ENCODE measurements at places on chromosomes 16 and 17.
A peak's percentile ranks its signal among the peaks of the same experiment; 100 is the strongest.

DNA sequence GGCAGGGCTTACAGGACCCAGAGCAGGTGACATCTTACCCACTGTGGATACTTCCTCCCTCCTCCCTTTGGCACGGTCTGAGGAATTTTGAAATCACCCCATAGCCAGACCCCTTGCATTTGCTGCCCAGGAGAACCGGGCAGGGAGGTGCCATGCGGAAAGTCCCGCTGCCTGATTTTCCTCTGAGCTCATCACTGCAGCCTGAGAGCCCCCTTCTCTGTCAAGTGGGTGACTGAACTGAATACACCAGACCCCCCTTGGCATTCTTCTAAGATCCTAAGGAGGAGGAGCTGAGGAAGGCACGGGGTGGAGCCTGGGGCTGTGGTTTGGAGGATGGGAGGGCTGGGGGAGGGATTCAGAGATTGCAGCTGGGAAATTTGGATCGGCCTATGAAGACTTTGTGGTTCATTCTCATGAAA is 173.4 kb downstream of the RAB11FIP4 start:
- DNase-seq: no peak

- DNase-seq: no peak
These were observed 48.3 kb upstream of the AXIN2 start for GRCh38 chr17:65609749-65610148.

- DNase-seq: no peak
These were observed 14.8 kb upstream of the NSRP1 start for GRCh38 chr17:30101686-30102390.

GRCh38 chr17:81641825-81642489 is 5.0 kb downstream of the TSPAN10 start:
- no peak for DNase-seq

DNA sequence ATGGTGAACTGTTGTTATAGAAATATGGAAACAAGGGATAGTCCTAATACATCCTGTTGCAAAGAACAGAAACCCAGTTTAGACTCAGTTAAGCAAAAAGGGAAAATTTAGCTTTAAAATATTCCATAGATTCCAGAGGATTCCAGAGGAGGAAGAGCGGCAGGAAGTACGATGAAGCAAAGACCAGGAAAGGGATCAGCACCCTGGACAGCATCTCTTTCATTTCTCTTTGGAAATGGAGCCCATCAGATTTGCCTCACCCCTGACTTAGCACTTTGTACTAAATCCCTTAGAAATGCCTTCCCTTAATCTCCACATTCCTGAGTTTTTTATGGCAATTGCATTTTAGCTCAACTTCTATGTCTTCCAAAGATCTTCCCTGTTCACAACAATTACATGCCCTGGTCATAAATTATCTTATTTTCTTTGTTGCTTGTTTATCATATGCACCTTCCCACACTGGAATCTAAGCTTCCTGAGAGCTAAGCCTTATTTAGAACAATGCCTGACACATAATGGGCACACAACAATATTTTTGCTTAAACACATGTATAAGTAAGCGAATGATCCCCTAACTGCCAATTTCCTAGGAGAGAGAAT is 150.0 kb upstream of the RBFOX1 start:
- no peak for DNase-seq

DNA sequence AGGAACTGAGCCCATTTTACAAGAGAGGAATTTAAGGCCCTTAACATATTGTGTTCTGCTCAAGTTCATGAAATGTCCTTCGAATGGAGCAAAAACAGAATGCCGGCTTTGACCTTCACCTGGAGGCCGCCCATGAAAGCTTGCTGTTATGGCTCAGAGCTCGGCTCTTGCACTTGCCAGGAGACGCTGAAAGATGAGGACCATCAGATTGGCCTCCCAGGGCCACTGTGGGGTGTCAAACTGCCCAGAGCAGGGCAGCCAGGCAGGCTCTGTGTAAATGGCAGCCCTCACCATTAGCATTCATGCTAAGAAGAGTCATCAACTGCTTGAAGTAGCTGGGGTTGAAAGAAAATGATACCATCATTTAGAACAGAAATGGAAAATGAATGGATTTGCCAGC is 39.3 kb downstream of the IL21R start:
- DNase-seq: peak; percentile 1

DNA sequence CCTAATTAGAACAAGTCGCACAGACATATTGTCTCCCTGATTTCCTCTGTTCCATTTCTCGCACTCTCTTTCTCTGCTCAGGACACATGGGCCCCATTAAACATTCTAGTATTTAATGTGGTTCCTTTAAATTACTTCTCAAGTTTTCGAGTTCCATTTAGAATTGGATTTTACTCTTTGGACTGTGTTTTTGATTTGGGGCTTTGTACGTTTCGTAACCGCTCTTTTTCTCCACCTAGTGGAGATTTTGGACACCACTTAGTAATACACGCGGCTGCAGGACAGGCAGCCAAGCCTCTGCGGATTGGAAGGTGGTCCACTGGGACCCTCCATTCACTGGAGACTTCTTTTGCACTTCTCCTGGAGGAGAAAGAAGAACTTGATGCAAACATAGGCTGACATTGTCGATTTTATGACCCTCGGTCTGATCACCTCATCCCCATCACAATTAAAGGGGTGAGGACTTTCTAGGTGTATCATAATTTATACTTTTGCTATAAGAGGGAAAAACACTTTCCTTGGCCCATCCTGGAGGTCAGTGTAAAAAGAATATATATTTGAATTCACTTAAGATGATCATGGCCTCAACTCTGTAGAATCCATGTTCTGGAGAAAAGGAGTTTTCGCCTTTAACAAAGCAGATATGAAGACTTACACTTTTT is 85.7 kb downstream of the NOG start:
- no peak for DNase-seq

- no peak for DNase-seq
These were observed 20.0 kb upstream of the ZFHX3 start for GRCh38 chr16:73067671-73068540.

GRCh38 chr16:29029168-29029994 is 44.5 kb downstream of the LAT start:
- peak; percentile 92 for DNase-seq

Data from stimulated activated naive CD8-positive, alpha-beta T cell treated with anti-CD3 and anti-CD28 coated beads, Interleukin-15, Interleukin-2, amounts not matched to agents 100 U/mL and 50 U/mL, for 24 hours (primary cell).